ENCODE measurements at places on chromosomes 12 and 14.
A peak's percentile ranks its signal among the peaks of the same experiment; 100 is the strongest.

GRCh38 chr12:19223018-19223417 is 93.5 kb downstream of the PLEKHA5 start:
- DNase-seq = no peak

GRCh38 chr12:46100551-46101484 is 110.4 kb upstream of the SCAF11 start:
- no peak for DNase-seq

- peak; percentile 48 for DNase-seq
Measured at GRCh38 chr14:22976620-22977433, 5.5 kb downstream of the AJUBA start.

- DNase-seq = peak; percentile 50
Measured at GRCh38 chr12:120399531-120399930, 30.6 kb upstream of the MSI1 start.

GRCh38 chr14:97027256-97027999 is 230.2 kb downstream of the VRK1 start:
- DNase-seq = no peak

DNA sequence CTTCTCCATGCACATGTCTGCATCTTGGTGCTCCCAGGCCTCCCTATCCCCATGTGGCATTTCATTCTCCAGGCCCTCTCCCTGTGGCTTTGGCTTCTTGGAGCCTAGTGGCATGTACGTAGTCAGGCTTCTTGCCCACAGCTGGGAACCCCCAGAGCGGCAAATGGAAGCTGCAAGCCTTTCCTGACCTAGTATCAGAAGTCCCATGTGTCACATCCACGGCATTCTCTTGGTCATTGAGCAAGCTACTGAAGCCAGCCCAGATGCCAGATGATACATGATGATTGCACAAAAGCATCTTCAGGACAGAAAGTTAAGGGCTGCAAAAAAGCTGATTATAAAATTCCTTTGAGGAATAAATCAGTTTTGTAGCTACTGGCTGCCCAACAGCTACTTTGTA is 154.9 kb downstream of the PELI2 start:
- DNase-seq = no peak

GRCh38 chr14:96154900-96155299 is 49.7 kb upstream of the BDKRB2 start:
- no peak for DNase-seq

GRCh38 chr12:55820679-55821078 is 2.8 kb downstream of the ORMDL2 start:
- DNase-seq = no peak

DNA sequence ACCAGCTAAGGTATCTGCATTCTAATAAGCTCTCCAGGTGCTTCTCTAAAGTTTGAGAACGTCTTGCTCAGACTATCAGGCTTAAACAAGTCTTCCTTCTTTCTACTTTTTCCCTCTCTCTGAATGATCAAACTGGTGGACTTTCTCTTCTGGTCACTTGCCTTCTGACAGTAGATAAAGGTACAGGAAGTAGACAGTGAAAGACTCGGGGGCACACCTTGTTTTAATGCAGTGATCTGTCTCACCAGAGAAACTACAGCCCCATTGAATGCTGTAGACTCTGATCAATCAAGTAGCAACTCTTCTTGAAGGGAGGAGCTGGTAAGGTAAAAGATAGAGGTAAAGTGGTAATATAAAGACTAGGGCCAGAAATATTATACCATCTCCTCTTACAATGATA is 48.1 kb upstream of the ATXN7L3B start:
- DNase-seq = no peak

DNA sequence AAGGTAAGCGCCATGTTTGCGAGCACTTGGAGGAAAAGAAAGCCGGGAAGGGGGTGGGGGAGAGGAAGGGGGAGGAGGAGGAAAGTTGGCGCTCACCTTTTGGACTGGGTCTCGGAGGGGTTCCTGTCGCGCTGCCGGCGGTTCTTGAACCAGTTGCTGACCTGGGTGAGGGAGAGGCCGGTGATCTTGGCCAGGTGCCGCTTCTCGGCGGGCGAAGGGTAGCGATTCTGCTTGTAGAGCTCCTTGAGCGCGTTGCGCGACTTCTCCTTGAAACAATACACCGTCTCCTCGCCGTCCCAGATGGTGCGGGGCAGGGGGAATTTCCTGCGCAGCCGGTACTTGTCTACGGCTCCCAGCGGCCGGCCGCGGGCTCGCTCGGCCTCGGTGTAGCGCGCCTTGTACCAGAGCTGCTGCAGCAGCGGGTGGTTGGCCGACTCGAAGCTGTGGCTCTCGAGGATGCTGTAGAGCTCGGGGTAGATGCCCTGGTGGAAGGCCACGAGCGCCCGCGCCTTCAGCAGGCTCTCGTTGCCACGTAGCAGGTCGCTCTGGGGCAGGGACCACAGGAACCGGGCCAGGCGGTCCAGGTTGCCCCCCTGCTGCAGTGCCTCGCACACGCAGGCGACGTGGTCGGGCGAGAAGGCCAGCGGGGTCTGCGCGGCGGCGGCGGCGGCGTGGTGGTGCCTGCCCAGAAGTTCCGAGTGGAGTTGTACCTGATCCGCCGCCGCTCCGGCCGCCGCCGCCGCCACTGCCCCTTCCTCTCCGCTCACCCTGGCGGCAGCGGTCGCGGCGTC is 840 bp downstream of the SIX4 start:
- DNase-seq = peak; percentile 49

GRCh38 chr12:26768611-26769603 is 64.1 kb downstream of the ITPR2 start:
- DNase-seq = no peak

DNA sequence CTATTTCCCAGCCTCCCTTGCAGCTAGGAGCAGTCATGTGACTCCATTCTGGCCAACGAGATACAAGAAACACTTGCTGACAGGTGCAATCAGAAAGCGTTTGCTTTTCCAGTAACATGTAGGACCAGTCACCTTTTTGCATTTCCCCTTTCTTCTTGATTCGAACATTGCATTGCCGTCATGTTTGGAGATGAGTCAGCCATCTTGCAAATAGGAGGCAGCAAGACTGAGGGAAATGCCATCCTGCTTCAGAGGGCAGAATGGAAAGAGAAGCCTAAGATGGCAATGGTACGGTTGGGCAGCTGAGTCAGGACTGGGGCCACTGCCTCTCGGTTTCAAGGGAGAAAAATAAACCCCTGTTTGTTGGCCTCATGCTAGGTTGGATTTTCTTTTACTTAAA is 34.5 kb upstream of the GPR132 start:
- no peak for DNase-seq

GRCh38 chr12:93902736-93903562 is 225.8 kb downstream of the CRADD start:
- DNase-seq = no peak

DNA sequence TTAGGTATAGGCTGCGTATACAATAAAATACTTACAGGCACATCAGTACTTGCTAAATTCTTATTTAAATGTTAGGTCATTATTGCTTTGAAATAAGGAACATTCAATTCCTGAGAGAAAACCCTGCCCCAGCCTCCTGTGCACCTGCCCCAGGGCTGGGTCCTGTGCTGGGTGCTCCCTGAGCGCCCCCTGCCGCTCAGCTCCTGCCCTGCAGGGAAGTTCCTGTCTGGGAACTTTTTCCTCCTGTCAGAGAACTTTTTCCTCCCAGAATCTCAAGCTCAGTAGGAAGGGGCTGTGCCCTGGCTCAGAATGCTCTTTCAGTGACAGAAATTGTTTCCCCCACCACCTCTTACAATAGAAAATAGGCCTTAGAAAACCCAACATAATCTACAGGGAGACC is 751.1 kb downstream of the TMEM121 start:
- no peak for DNase-seq

DNA sequence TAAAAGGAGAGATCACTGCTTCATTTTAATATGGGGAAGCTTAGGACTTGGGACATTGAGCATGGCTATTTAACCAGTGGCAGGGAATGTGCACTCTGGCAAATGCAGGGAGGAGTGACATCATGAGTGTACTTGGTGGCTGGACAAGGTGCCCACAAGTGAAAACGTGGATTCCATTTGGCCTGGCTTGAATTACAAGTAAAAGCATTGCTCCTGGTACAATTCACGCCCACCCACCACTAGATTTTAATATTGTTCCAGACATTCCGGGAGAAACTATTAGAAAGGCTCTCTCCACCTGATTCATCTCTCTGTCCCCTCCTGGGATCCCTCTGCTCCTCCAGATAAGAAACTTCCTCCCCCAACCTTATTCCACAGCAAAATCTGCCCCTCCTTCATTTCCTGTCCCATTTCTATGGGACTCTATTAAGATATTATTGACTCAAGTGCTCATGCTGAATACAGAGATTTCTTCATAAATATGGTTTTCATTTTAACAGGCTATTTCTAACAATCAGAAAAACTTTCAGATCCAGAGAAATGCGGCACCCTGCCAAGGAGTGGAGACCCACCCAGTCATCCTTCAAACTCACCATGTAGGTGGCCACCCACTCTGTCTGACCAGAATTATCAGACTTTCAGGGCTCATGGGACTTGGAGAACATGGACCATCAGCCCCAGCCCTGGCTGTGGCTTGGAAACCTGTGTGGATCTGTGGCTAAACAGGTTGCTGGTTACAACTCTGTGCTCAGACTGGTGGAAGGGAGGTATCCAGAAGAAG is 43.2 kb downstream of the SSPN start:
- no peak for DNase-seq

DNA sequence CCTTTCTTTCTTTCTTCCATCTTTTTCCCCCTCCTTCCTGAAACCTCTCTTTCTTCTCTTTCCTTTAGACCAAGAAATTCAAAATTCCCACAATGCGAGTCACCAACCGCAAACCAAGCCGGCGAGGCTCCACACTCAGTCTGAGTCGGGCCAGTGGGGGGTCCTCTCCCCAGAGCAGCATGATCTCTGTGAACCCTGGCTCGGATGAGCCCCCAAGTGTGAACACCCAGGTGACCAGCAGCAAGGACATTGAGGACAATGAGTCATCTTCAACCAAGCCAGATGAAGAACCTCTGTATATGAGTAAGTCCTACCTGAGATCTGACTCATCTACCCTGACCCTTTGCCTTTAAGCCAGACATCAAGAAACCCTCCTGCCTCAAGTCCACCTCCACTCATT is 88.6 kb upstream of the TMEM233 start:
- no peak for DNase-seq

DNA sequence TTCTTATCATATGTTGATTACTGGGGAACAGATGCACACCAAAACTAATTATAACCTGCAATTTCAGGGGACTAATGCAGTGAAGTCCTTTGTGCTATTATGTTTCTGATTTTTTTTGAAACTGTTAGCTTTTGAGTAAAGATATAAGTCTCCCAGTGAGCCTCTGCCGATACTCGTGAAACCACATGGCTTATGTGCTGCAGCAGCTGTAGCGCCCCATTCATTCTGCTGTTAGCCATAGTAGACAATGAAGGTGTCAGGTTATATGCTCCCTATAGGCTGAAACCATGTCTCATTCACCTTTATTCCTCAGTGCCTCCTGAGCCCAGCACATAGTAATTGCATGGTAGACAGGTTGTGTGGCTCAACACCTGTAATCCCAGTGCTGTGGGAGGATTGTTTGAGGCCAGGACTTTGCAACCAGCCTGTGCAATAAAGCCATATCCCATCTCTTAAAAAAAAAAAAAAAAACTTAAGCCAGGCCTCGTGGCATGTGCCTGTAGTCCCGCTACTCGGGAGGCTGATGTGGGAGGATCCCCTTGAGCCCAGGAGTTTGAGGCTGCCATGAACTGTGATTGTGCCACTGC is 25.0 kb downstream of the GOLGA5 start:
- no peak for DNase-seq

DNA sequence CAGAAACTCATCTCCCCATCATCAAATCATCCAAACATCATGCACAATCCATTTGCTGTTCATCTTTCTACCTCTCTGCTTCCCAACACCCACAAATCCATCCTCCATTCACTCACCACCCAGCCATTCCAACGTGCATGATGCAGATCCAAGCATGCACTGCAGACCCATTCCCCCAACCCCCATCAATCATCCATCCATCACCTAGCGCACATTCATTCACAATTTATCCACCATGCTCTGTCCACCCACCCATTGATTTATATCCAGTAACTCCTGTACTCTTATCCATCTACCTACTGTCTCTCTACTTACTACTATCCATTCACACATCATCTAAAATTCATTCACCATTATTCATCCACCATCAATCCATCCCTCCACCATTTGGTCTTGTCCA is 4.0 kb upstream of the AMN start:
- no peak for DNase-seq

GRCh38 chr14:103137689-103138300 is 14.5 kb downstream of the TNFAIP2 start:
- DNase-seq = peak; percentile 79

DNA sequence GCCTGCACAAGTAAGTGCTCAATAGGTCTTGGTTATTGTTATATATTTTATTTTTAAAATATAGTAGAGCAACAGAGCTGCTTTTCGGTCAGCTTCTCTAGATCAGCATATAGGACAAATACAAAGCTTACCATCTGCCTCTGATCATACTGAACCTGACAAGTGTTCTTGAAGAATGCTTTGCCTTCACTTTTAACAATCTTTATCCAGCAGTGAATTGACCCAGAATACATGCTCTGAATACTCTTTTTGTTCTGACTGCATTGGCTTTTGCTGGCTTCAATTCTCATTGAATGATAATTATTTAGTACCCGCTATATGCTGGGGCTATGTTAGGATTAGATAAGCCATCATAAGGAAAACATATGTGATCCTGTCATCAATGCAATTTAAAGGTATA is 137.8 kb downstream of the DHRS2 start:
- DNase-seq = no peak

DNA sequence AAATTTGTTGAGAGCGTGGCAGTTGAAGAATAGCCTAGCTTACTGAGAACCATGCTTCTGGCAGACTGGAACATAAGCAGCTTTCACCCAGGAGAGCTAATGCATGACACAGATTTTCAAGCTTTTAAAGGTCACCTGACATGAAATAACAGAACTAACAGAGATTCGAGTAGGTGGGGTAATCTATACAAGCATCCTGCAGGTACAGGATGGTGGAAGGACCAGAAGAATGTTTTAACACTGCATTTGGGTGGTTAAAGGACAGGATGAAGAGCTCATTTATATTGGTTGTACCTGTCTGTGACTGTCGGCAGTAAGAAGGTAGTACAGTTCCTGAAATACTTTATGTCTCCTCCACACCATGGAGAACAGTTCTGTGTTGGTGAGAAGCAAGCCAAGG is 8.9 kb downstream of the PELI2 start:
- no peak for DNase-seq

DNA sequence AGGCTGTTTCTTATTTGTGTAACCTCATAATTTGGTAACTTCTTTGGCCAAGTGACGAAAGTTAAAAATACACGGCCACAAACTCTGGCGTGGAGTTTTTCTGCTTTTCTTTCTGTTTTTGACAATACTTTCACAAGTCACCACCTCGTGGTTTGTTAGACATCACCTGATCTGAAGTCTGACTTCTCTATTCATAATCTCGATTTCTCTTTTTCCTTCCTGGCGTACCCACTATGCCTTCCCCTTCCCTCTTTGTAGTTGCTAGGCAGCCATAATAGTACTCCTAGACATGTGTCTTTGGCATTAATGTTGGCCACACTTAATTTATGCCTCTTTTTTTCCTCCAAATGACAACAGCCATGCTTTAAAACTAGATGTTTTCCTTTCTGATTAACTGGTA is 97.6 kb downstream of the POLR3B start:
- no peak for DNase-seq

Measured in umbilical cord (tissue), 2 donors.